D341Med (cell line): ENCODE measurements at places on chromosomes 5 and 9.

- no peak for DNase-seq
Measured at GRCh38 chr5:5203451-5203850, 63.3 kb downstream of the ADAMTS16 start.

DNA sequence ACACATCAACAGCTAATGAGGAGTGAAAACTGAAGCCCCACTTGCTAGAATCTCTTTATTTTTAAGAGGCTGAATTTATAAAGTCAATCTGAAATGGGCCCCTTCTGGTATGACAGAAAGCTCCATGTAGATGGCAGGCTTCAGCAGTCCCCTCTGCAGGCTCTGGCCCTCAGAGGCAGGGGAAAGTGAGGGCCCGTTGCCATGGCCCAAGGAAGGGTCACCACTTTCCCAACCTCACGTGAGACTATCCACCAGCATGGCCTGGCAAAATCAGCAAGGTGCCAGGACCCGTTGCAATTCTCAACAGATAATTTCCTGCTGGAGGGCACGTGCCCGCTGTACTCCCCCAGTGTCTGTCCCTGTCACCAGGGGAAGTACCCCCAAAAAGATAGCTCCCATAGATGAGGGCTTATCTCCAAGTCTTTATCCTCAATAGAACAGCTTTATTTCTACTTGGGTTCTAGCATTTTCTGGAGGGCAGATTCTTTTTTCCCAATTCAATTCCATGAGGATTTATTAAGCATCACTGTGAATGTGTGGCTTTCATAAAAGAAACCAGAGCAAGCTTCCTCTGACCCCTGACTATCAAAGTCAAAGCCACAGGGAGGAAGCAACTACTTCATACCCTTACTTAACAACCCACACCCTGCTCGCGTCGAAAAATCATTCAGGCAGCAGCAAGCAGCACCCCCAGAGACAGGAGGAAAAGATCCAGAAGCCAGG lies 85.4 kb upstream of the FSTL4 start:
- DNase-seq = no peak

DNA sequence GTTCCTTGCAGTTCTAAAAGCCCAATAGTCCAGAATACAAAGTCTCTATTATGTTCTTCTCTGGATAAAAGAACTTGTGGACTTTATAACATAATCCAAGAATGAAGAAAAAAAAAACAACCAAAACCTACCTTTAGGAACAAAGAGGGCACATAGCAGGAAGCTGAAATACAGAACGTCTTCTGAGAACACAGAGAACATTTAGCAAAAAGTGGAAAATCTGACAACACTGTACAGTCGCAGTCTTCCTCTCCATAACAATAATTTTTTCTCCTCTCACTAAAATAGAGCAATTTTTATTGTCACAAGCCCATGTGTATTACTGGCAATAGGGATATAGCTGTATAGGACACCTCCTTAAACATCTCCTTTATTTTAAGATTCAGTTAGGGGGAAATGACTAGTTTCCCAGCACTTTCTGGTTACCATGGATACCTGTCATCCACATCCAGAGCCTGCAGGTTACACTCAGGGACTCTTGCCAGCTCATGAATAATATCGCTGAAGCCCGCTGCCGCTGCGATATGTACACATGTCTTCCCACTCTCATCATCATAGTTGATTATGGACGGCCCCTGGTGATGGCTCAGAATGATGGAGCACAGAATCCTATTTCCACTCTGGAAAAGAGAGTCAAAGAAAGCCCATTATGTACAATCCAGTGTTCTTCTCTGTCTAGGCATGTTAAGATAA lies 106.5 kb downstream of the ANKRD55 start:
- no peak for DNase-seq

DNA sequence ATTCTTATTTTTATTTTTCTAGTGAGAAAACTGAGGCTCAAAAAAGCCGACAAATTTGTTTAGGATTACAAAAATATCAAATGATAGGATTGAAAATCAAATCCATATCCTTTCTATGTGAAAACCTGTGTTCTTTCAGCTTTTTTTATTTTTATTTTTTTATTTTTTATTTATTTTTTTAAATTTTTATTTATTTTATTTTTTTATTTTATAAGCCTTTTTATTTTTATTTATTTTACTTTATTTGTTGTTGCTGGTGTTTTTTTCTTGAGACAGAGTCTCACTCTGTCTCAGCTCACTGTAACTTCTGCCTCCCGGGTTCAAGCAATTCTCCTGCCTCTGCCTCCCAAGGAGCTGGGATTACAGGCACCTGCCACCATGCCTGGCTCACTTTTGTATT lies 45.4 kb upstream of the CDKN2B start:
- no peak for DNase-seq

DNA sequence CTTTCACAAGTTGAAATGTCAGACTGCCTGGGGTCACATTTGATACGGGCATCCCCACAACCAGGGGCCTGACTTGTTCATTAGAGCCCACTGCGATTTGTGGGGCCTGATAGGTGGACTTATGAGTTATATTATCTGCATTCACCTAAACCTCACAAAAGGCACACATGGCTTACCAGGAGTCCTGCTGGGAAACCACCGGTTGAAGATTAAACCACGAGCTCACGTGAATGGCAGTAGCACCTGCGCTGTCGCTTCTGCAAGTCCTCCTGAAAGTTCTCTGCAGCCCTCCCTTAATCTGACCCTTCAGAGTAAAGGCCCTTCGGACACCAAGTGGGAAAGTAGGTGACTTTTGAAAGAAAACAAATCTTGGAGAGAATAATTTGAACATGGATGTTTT lies 68.9 kb downstream of the PPIC start:
- no peak for DNase-seq

DNA sequence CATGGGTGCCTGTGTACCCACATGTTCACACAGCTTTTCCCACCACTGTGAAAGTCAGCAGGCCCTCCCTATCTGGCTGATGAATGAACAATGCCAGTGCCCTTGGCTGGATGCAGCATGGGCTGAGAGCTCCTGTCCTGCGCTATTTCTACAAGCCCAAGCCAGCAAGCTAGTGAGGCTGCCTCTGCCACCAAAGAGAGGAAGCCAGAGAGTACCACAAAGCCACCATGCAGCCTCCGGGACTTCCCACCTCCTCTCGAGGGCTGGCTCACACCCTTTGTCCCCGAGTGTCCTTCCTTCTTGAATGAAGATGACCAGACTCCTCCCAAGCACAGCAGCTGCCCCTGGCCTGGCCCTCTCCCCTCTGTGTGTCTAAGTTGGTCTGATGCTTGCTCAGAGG lies 76.5 kb downstream of the SH3PXD2B start:
- no peak for DNase-seq

DNA sequence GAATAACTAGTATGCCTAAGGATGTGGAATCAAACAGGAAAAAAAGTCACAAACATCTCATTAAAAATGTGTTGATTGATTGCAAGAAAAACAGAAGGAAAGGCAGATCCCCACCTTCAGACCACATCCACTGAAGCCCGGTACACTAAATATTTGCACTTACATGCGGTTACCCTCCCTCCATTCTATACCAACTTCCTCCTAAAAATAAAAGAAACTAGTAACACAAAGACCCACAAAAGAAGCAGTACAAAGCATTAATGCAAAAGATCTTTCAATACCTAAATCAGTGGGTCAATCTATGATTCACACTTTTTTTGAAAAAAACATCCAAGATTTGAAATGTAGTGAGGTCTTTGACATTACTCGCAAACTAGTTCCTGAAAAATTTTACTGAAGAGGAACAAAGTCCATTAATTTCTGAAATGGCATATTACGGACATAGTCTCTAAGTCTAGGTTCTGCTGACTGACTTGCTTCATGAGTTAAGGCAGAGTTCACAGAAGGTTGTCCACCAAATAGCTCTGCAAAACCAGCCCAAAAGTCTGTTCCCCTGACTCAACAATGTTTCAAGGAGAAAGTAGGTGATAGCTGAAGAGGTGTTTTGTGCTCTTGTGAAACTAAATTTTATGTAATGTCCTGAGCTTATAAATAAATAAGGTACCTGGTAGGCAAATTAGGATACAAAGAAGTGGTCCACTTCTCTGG lies 100.7 kb downstream of the PAM start:
- no peak for DNase-seq

- DNase-seq = no peak
Measured at GRCh38 chr5:172860520-172861443, 26.7 kb downstream of the ERGIC1 start.

DNA sequence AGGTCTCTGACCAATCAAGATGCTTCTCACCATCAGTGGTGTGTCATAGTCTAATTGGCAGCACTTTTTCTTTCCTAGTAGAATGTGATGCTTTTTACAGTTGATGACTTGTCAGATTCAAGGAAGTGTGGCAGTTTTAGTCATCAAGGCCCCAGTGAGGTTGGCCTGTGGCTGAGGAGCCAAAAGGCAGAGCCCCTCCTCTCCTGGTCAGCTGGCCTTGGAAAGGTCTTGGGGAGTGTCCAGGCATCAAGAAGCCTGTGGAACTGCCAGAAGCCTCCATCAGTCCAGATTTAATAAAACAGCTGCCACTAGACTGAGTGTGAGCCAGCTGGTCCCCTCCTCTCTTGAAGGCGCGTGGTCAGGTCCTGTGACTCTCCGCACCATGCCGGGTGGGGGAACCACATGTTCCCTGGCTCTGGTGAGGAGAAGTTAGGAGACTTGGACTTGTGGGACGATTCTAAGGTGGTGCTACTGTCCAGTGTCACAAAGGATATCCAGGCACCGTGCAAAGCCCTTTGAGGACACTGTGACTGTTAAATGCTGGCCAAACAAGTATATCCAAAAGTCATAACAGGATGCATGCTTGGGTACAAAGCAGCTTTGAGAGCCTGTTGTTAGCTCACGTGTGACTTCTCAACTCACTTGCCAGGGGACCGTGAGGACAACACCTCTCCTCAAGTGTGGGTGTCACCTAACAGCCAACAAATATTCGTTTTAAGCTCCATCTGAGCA lies 6.1 kb upstream of the ANGPTL2 start:
- DNase-seq = no peak

GRCh38 chr5:6449465-6450158 lies 953 bp downstream of the UBE2QL1 start:
- no peak for DNase-seq

- no peak for DNase-seq
Measured at GRCh38 chr9:114722937-114723620, 41.1 kb upstream of the TEX48 start.

DNA sequence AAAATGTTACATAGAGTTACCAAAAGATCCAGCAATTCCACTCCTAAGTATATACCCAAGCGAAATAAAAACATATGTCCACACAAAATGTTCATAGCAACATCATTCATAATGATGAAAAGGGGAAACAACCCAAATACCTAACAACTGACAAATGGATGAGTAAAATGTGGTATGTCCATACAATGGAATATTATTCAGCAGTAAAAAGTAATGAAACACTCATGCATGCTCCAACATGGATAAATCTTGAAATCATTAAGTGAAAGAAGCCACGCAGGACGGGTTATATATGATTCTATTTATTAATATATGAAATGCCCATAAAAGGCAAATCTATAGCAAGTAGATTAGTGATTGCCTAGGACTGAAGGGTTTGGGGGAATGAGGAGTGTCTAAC lies 6.0 kb downstream of the DENND1A start:
- no peak for DNase-seq

GRCh38 chr9:74132986-74133385 lies 364.1 kb upstream of the RORB start:
- DNase-seq = no peak
